Activated CD4-positive, alpha-beta T cell treated with anti-CD3 and anti-CD28 coated beads for 4 hours (primary cell): ENCODE measurements at places on chromosomes 2 and 18.

- no peak for DNase-seq
Observed at GRCh38 chr18:38318416-38318815, 752.8 kb upstream of the CELF4 start.

DNA sequence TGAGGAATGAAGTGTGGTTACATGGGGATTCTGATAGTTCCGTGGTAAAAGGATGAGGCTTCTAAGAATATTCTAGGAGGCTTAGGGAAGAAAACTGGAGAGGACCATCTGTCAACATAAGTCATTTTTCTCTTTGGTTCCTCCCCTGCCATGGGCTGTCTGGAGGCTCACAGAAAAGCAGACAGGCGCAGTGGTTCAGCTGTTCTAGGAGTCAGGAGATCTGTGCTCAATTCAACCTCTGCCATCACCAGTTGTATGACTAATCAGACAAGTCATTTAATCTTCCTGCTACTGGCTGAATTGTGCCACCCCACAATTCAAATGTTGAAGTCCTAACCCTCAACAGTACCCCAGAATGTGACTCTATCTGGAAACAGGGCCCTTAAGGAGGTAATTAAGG, 36.4 kb downstream of the ADAM17 start:
- no peak for DNase-seq

DNA sequence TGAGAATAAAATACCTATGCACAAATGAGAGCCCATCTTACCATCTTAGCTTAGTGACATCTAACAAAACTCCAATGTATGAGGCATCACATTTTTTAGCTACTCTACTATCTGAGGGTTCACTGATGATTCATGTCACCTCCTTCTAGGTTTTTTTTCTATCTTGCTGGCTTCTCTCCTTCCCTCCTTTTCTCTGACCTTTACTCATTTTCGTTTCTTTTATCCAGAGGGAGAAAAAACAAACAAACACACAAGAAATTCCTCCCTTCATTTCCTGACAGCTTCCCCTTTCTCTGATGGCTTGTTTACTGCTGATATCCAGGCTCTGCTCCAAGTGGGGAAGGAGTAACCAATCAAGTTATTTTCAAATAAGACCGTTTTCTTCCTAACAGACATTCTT, 115.1 kb downstream of the UBE2E3 start:
- no peak for DNase-seq

- no peak for DNase-seq
Observed at GRCh38 chr18:7037470-7037869, 80.1 kb downstream of the LAMA1 start.

- no peak for DNase-seq
Observed at GRCh38 chr2:30105556-30105955, 41.3 kb upstream of the YPEL5 start.
